WTC11 (cell line): ENCODE measurements at places on chromosomes 2 and 18.
A peak's percentile ranks its signal among the peaks of the same experiment; 100 is the strongest.

- H3K27me3 ChIP-seq: peaks cover 10% of the 10 kb centered on the region
- DNase-seq: no peak
- H3K27ac ChIP-seq: no peak overlapping the region
- no peaks in the 10 kb centered on the region for H3K36me3 ChIP-seq
- H3K4me1 ChIP-seq: peaks cover 31% of the 10 kb centered on the region
These were observed 141.9 kb upstream of the LGALSL start for GRCh38 chr2:64311948-64312621.

DNA sequence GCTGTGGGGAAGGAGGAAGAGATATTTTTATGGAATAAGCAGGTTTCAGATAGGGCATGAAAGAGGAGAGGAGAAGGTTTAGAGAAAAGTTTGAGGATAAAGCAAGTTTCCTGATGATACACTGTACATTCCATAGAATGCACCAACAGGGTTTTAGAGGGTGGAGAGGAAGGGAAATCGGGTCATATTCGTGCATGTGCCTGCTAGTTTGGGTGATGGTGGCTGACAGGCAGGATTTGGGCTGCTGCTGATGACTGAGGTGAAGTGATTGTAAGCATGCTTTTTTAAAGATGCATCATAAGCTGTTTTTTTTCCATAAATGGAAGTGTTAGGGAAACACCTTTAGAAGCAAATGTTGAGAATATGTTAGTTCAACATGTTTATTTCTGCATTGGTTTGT is 68.8 kb downstream of the PMAIP1 start:
- no peak overlapping the region for H3K27ac ChIP-seq
- H3K36me3 ChIP-seq: no peaks in the 10 kb centered on the region
- H3K4me3 ChIP-seq: no peak overlapping the region
- peaks cover 4% of the 10 kb centered on the region; the same call in 1 of the 2 replicates for H3K4me1 ChIP-seq
- DNase-seq: no peak

- no peak overlapping the region for H3K4me3 ChIP-seq
- H3K36me3 ChIP-seq: no peaks in the 10 kb centered on the region
- peaks cover 6% of the 10 kb centered on the region; the same call in 1 of the 2 replicates for H3K4me1 ChIP-seq
- DNase-seq: no peak
- H3K27ac ChIP-seq: no peak overlapping the region
These were observed 103.8 kb downstream of the VWC2L start for GRCh38 chr2:214514704-214515103.

- no peak overlapping the region for H3K4me3 ChIP-seq
- H3K27ac ChIP-seq: no peak overlapping the region
- DNase-seq: no peak
- peaks cover 4% of the 10 kb centered on the region; the same call in 1 of the 2 replicates for H3K27me3 ChIP-seq
- no peaks in the 10 kb centered on the region for H3K36me3 ChIP-seq
These were observed 74.2 kb upstream of the TMEM200C start for GRCh38 chr18:5969355-5969988.

DNA sequence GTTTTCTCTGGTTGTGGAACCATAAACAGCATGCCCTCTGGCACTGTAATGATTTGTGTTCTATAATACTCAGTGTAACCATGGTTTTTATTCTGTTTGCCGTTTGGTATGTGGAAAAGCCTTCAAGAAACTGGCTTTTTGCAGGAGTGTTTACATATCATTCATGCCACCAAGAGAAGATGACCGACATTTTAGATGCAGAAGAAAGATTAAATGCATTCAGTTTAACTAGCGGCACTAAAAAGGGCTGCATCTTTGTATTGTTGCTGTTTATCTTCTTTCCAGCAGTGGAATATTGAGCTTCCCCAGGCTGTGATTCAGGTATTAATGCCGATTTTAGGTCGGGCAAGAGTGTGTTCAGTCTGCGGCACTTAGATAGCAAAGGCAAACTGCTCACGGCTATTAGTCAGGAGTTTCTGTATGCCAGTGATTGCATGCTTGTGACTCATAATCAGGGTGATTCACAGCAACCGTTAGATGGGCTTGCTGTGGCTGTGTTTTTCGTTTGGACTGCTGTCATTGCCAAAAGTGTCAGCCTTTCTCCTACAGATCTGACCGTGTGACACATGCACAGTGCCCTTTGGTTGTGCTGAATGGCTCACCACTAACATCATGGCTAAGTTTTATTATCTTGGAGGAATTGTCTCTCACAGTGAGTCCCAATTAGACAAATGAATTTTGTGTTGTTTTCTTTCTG is 479.7 kb downstream of the PARD3B start:
- no peaks in the 10 kb centered on the region for H3K4me1 ChIP-seq
- no peak overlapping the region for H3K4me3 ChIP-seq
- H3K36me3 ChIP-seq: no peaks in the 10 kb centered on the region
- H3K27me3 ChIP-seq: no peaks in the 10 kb centered on the region
- no peak for DNase-seq
- H3K27ac ChIP-seq: no peak overlapping the region

GRCh38 chr18:2400701-2401196 is 170.6 kb downstream of the METTL4 start:
- H3K4me3 ChIP-seq: no peak overlapping the region
- no peak overlapping the region for H3K27ac ChIP-seq
- no peaks in the 10 kb centered on the region for H3K4me1 ChIP-seq
- no peak for DNase-seq
- H3K36me3 ChIP-seq: no peaks in the 10 kb centered on the region

- no peak overlapping the region for H3K4me3 ChIP-seq
- peaks cover 8% of the 10 kb centered on the region for H3K4me1 ChIP-seq
- H3K27ac ChIP-seq: no peak overlapping the region
- no peaks in the 10 kb centered on the region for H3K36me3 ChIP-seq
- DNase-seq: no peak
These were observed 201.8 kb upstream of the GALNT5 start for GRCh38 chr2:157055660-157056199.

DNA sequence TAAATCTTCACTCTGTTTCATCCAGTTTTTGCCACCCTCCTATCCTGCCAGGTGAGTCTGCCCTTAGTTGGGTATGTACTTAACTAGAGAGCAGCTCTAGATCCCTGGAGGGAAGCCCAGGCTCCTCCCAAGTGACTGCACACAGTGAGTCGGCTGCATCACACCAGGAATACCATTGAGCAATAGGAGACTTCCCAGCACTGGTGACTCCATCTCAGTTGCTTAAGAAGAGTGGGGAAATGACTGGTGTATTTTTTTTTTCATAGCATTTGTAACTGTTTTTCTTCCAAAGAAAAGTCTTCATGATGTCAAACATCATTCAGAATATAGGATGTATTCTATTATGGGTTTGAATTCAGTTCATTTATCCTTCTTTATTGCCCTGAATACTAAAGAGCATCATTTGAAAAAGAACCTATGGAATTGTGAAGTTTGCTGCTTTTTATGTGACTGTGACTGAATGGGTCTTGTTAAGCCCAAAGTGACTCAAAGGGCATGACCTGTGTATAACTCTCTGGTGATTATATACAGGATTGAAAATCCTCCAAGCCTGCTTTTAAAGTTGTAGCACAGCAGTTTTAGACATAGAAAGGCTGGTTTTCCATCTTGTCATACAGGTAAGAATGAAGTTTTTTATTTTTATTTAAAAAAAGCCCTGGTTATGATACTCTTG is 84.3 kb downstream of the MAP3K20 start:
- no peaks in the 10 kb centered on the region for H3K27me3 ChIP-seq
- H3K27ac ChIP-seq: peak overlapping the region; percentile 57; the same call in 1 of the 2 replicates
- no peak overlapping the region for H3K4me3 ChIP-seq
- H3K36me3 ChIP-seq: peaks cover 26% of the 10 kb centered on the region
